ENCODE measurements at places on chromosomes 1 and 21. TPM values are rescaled to one million over a fixed set of nuclear protein-coding genes. Genes with fewer than 3 reads are reported as not detected.

OR2L2 gene
- total RNA-seq = not detected

GPX7 gene
- 10.4 TPM for total RNA-seq

- H3K27me3 ChIP-seq = peaks cover 9% of the 10 kb centered on the region
- no peak overlapping the region for H3K4me3 ChIP-seq
- H3K4me1 ChIP-seq = peaks cover 1% of the 10 kb centered on the region
Observed at GRCh38 chr1:162390396-162391185, 9.1 kb downstream of the C1orf226 start.

GRCh38 chr1:17004466-17005364 lies 7.0 kb downstream of the ATP13A2 start:
- H3K4me3 ChIP-seq = no peak overlapping the region
- H3K4me1 ChIP-seq = peaks cover 5% of the 10 kb centered on the region
- no peaks in the 10 kb centered on the region for H3K27me3 ChIP-seq
- H3K27ac ChIP-seq = no peak overlapping the region
- H3K36me3 ChIP-seq = peaks cover 17% of the 10 kb centered on the region

DNA sequence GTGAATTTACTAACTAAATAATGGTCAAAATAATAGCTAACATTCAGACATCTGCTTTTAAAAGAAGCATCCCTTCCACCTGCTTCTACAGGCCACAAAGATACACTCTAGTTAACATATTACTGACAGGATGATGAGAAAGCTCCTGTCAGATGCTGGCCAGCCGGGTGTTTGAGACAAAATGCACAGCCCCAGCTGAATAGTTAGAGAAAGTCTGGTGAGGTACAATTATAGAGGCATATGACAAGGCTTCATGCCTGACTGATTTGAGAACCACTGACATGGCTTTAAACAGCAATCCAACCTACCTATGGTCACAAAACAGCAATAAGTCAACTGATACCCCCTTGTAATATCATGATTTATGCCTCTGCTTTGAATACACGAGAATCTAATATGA lies 137.0 kb downstream of the DENND1B start:
- no peaks in the 10 kb centered on the region for H3K4me1 ChIP-seq
- H3K27ac ChIP-seq = no peak overlapping the region
- no peaks in the 10 kb centered on the region for H3K27me3 ChIP-seq
- no peak overlapping the region for H3K4me3 ChIP-seq
- peaks cover 25% of the 10 kb centered on the region for H3K36me3 ChIP-seq
- no peak for DNase-seq

DNA sequence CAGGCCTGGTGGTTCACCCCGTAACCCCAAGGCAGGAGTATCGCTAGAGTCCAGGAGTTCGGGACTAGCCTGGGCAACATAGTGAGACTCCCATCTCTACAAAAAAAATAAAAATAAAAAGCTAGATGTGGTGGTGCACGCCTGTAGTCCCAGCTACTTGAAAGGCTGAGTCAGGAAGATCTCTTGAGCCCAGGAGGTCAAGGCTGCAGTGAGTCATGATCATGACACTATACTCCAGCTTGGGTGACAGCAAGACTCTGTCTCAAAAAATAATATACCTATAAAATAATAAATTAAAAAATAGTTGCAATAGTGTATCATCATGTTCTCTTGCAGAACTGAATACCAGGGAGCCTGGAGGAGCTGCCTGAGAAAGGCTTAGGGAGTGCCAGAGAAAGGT lies 19.9 kb upstream of the TMEM39B start:
- no peak for DNase-seq
- H3K27ac ChIP-seq = no peak overlapping the region
- no peaks in the 10 kb centered on the region for H3K4me1 ChIP-seq
- no peaks in the 10 kb centered on the region for H3K27me3 ChIP-seq

DNA sequence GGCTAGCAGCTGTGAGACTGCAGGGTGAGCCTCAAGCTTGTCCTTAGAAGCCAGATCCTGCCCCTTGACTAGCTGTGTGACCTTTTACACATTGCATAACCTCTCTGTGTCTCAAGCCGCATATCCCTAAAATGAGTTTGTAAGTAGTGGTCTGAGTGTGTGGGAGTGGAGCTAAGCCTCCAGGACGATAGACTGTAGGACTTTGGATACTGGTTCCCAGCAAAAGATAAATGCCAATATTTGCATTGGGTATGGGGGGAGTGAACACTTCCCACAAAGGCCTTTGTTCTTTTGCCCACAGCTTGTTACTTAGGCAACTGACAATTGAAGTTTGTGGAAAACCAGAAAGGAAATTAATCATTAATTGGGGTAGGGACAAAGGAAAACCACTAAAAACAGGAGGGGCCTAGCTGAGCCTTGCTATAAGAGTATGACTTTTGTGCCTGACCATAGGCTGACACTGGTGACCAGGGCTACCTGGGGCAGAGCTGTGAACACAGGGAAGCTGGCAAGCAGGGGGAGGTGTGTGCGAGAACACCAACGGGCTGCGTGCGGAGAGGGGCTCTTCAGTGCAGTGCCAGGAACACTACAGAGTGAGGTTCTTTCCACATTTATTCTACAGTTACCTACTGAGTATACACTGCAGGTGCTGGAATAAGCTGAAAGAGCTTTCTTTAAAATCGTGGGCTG lies 102.4 kb upstream of the ETV3 start:
- H3K4me3 ChIP-seq = no peak overlapping the region
- no peak overlapping the region for H3K27ac ChIP-seq
- no peaks in the 10 kb centered on the region for H3K36me3 ChIP-seq
- peaks cover 7% of the 10 kb centered on the region for H3K27me3 ChIP-seq

DNA sequence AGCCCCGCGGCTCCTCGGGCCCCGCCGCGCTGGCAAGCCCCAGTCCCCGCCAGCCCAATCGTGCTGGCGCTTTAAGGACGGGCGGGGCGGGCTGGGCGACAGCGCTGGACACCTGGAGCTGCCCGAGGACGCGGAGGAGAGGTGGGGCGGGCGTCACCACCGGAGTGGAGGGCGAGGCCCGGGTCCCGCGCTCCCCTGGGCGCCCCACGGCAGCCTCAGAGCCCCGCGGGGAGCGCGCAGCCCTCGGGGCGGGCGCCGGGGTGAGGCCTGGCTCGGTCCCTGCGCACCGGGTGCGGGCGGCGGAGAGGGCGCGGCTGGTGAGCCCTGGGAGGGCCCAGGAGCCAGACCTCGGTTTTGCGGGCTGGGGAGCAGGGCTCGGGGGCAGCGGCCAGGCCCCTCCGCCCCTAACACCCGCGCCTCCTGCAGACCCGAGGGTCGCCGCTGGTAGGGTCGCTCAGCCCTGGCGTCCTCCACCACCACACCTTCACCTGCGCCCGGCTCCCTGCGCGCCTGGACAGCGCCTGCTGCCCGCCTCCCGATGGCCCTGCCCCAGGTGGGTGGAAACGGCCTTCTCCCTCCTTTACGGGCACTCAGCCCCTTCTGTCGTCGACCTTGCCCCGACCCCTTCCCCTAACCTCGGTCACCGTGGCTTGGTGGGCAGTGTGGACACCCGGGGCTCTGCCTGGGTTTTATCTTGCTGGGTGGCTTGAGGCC lies at the start of gene TMEM61:
TSS of gene TMEM61 (plus strand) at position 101 of the 714 bp plus-strand sequence. CDS start at position 539, 438 bp downstream.
- DNase-seq = no peak
- H3K4me1 ChIP-seq = no peaks in the 10 kb centered on the region
- H3K36me3 ChIP-seq = no peaks in the 10 kb centered on the region
- H3K27me3 ChIP-seq = peaks cover 46% of the 10 kb centered on the region
- no peak within 1 kb of the TSS for H3K27ac ChIP-seq

DNA sequence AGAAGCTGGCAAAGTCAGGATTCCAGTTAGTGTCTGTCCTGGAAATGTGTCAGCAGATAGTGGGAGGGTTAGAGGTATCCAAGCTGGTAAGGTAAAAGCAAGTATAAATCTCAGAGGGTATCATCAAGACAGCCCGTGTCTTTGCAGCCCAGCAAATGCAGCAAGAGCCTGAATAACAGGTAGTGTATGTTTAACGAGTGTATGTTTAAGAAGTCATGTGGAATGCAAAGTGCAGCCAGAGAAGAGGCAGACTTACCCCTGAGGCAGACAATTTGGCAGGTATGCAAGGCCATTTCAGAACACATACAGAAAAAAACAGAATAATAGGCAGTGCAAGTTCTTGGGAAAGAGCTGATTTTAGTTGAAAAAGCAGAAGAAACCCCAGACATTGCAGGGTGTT lies 411.0 kb upstream of the NEGR1 start:
- DNase-seq = no peak
- H3K4me3 ChIP-seq = no peak overlapping the region
- no peaks in the 10 kb centered on the region for H3K4me1 ChIP-seq

- DNase-seq = no peak
- H3K4me1 ChIP-seq = peaks cover 10% of the 10 kb centered on the region
- no peak overlapping the region for H3K27ac ChIP-seq
- no peak overlapping the region for H3K4me3 ChIP-seq
- peaks cover 51% of the 10 kb centered on the region for H3K27me3 ChIP-seq
Observed at GRCh38 chr1:32873484-32873883, 2.8 kb upstream of the FNDC5 start.

GRCh38 chr1:209073879-209074278 lies 509.6 kb upstream of the CAMK1G start:
- no peak overlapping the region for H3K27ac ChIP-seq
- H3K27me3 ChIP-seq = no peaks in the 10 kb centered on the region
- H3K36me3 ChIP-seq = no peaks in the 10 kb centered on the region
- H3K4me3 ChIP-seq = no peak overlapping the region
- no peaks in the 10 kb centered on the region for H3K4me1 ChIP-seq

- no peaks in the 10 kb centered on the region for H3K27me3 ChIP-seq
- no peak overlapping the region for H3K27ac ChIP-seq
- DNase-seq = no peak
- no peaks in the 10 kb centered on the region for H3K4me1 ChIP-seq
- H3K36me3 ChIP-seq = no peaks in the 10 kb centered on the region
- H3K4me3 ChIP-seq = no peak overlapping the region
Observed at GRCh38 chr1:73766786-73767348, 431.1 kb downstream of the LRRIQ3 start.

All from activated CD8-positive, alpha-beta T cell treated with anti-CD3 and anti-CD28 coated beads, Interleukin-2, amount 10 ng/mL, durations not matched to agents 7 days and 5 days (primary cell).